ENCODE measurements at places on chromosomes 16 and 17.
A peak's percentile ranks its signal among the peaks of the same experiment; 100 is the strongest.

- DNase-seq: no peak
Measured at GRCh38 chr17:45311760-45312476, 4.9 kb downstream of the MAP3K14 start.

DNA sequence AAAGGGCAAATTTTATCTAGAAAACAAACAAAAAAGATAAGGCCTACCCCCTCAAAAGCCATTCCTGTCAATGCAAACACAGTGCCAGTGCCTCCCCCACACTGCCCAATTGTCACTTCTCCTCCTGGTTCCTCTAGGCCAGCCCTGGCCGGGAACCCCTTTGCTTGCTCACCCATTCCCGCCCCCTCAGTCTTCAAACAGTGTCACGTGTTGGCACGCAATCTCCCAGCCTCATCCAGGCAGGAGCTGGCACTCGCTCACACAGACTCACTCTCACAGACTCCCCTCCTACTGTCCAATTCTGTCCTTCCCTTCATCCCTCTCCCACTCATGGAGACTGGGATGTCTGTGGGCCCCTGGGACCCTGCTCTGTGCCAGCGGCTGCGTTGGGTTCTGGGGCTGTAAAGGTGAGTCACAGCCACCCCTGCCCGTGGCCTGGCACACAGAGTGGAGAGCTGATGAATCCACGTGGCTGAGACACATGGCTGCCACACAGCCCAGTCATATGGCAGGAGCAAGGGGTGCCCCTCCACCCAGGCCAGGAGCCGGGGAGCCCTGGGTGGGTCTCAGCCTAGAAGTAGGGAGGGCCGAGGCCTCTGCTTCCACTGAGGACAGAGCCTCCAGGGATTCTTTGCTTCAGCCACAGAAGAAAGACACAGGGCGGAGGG, 54.8 kb downstream of the VAC14 start:
- DNase-seq: peak; percentile 73

DNA sequence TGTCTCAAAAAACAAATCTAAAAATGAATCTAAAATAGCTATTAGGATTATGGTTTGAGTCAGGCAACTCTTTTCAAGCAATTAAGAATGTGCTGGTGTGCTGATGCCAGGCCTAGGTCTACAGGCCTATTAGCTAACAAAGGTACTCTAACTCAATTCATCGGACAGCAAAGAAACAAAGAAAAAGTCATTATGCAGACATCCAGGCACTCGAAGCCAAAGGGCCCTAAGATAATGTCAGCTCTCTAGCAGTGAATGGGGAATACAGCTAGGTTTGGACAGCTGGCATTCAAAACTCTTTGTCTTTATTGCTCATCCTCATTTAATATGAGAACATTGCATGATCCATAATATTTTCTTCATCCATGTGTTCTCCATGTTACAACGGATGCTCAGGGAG, 108.5 kb downstream of the TMEM114 start:
- no peak for DNase-seq

GRCh38 chr17:74217037-74217730, 3.8 kb downstream of the TTYH2 start:
- DNase-seq: no peak

- DNase-seq: no peak
Measured at GRCh38 chr17:62680541-62681052, 53.1 kb downstream of the MRC2 start.

DNA sequence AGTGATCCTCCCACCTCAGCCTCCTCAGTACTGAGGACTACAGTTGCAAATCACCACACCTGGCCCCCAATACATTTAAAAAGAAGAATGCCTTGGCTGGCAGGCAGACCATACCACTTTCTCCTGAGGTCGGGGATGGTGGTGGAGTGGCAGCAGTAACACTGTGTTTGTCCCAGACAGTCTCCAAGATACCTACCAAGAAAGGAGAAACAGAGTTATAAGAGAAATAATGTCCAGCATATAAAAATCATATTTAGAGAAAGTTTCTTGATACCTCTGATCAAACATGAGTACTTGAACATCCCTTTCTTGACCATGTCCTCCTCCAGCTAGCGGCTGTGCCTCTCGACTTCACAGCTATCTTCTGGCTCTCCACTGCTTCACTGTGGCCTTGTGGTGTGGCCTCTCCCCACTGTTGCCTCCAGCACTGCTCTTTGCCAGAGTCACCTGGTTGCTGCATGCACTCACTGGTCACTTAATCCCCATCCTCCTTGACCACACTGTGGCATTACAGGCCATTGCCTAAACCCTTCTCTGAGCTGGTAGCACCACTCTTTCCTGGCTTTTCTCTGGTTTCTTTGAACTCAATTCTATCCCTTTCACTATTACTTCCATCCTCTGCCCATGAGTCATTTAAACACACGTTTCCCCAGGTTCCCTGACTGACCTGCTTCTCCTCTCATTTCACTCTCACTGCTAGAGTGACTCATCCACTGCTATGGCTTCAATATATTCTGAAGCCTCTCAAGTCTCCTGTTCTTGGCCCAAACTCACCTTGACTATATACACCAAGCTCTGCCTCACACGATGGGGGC, 45.2 kb downstream of the XPO6 start:
- DNase-seq: no peak

DNA sequence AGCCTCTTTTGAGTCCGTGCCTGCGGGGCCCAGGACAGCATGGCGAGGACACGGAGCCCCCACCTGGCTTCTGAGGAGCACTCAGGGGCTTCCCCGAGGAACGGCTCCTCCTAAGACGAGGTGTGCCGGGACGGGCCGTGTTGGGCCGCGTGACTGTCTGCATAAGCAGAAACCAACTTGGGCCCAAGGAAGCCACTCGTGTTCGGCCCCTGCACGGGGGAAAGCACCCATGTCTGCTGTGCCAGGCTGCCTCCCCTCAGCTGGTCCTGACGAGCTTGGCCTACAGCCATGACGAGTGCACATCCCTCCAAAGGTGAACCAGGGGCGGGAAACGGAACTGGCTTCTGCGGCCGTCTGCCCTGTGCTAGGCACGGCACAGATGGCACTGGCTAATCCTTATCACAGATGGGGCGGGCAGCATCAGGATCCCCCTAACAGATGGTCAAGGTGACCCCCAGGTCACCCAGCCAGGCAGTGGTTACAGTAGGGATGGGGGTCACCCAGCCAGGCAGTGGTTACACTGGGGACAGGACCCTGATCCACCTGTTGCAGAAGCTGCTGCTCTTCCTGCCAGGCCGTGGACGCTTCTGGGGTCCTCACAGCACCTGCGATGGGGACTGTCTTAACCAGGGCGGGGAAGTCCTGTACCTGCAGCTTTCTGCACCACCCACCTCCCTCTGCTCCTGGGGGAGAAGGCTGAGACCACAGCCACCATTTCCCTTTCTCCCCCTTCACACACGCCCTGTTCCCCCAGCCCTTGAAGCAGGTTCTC, 25.6 kb downstream of the MRM3 start:
- no peak for DNase-seq

- peak; percentile 70 for DNase-seq
Measured at GRCh38 chr17:44900894-44901293, 1.6 kb upstream of the EFTUD2 start.

DNA sequence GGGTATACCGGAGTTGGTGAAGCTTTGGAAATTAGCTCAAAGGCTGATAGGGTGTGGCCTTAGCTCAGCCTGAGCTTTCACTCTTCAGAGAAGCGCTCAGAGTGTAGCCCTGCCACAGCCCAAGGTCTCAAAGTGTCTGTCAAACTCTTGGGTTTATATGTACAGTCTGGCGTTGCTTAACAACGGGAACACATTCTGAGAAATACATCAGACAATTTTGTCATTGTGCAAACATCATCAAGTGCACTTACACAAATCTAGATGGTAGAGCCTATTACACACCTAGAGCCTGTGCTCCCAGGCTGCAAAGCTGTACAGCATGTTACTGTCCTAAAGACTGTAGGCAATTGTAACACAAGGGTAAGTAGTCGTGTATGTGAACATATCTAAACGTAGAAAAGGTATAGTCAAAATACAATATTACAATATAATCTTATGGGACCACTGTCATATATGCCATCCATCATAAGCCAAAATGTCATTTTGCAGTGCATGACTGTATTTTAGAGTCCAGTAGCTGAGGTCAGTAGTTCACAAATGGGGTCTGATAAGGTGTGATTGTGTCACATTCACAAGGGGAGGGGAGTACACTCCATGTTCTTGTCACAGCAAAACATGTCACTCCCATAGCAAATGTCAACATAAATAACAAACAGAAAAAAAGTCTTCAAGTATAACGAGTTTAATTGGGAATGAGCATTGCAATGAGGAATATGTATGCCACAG, 20.6 kb downstream of the CHAD start:
- no peak for DNase-seq

DNA sequence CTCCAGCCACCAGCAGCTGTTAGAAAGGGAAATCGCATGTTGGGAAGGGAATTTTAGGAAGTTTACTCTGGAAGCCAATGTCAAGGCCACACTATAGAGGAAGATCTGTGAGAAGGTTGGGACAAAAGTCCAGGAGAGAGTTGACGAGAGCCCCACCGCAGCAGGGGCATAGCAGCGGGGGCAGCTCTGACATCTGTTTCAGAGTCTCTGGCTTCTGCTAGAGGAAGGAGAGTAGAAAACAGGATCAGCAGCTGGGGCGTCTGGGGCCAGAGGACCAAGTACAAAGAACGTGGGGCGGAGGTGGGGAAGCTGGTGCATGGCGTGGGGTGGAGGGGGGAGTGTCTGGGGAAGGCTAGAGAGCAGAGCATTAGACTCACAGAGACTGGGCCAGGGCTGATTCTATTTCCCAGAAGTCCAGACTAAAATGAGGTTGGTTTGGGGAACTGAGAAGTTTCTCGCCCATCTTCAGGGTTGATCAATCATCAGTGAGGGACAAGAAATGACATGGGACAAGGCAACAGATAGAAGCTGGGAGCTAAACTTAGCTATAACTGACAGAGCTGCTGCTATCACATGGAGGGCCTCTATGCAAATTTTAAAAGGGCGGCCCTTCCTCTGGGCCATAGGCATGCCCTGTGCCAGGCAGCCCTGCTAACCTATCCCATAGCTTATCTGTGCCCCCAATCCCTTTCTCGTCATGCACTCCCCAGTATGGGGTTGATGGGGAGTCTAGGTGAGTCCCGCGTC, 1.2 kb downstream of the RABEP2 start:
- no peak for DNase-seq

GRCh38 chr17:640436-640835, 74.2 kb downstream of the VPS53 start:
- no peak for DNase-seq

DNA sequence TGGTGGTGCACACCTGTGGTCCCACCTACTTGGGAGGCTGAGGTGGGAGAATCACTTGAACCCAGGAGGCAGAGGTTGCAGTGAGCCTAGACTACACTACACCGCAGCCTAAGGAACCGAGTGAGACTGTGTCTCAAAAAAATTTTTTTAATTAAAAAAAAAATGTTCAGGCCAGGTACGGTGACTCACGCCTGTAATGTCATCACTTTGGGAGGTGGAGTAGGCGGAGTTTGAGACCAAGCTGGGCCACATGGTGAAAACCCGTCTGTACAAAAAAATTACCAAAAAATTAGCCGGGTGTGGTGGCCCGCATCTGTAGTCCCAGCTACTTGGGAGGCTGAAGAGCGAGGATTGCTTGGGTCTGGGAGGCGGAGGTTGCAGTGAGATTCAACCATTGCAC, 3.6 kb upstream of the FAM222B start:
- DNase-seq: no peak

GRCh38 chr16:31704138-31704537, 169.5 kb upstream of the ZNF267 start:
- DNase-seq: no peak

GRCh38 chr16:20300312-20301097, 26.8 kb downstream of the GP2 start:
- DNase-seq: peak; percentile 41

- DNase-seq: no peak
Measured at GRCh38 chr17:47311420-47311819, 12.3 kb upstream of the EFCAB13 start.

DNA sequence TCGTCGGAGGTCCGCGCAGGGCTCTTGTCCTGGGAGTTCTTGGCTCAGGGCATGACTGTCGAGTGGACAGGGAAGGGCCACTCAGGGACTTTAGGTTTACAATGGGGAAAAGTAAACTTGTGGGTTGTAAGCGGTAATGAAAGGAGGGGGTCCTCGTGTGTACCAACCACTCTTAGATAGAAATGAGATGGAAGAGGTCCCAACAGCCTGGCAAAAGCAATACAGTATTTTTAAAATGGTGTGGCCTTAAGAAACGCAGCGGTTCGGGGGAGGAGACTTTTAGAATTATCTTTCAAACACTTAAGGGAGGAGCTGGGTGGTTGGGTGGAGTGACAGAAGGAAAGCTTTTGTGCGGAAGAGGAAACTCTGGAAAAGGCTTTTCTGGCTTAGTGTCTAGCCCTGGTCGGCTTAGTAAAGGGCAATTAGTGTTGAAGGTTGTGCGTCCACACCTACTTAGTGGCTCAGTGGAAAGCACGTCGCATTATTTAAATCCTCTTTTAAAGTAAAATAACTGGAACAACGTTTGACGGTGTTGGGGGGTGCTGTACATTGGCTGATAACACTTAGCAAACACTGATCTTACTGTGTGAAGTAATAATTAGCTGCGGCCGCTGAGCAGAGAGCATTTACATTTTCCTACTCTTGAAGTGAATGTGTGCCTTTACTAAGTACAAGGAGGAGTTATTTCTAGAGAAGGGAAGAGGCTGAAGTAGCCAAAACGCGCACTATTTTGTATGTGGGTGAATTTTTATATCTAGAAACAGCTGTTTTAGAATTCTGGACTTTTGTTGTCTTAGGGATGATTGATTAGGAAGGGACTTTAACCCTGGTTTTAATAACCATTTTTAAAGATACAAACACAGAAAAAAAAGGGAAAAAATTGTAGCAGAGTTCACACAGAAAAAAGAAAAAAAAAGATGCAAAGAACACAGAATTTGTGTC, 1.0 kb downstream of the WSB1 start:
- DNase-seq: peak; percentile 87

- DNase-seq: no peak
Measured at GRCh38 chr17:248337-249235, 67.1 kb upstream of the DOC2B start.

- no peak for DNase-seq
Measured at GRCh38 chr17:81607431-81607830, 29.5 kb downstream of the NPLOC4 start.

GRCh38 chr17:50155115-50155819, 4.8 kb upstream of the PPP1R9B start:
- no peak for DNase-seq

DNA sequence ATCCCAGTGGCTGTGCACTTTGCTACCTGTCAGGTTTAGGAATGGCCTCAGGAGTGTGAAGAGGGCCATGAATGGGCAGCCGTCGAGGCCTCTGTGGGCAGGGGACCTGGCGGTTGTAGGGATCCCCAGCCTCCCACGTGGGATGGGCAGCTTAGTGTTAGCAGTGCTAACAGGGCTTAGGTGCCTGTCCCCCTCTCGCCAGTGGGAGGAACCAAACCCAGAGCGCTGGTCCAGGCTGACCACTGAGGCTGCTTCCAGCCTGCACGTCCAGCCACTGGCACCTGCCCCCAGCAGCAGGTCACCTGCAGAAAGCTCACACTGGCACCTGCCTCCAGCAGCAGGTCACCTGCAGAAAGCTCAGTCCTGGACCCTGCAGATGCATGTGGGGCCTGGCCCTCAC, 162.2 kb upstream of the CIBAR2 start:
- no peak for DNase-seq

- no peak for DNase-seq
Measured at GRCh38 chr16:52553322-52553721, 6.4 kb upstream of the TOX3 start.
